Tibial nerve (tissue), 4 donors: ENCODE measurements at places on chromosomes 7 and 10. TPM values are rescaled to one million over a fixed set of nuclear protein-coding genes. Genes with fewer than 3 reads are reported as not detected.

ACTL6B gene
- total RNA-seq: not detected

- no peak for DNase-seq
These were observed 115.5 kb downstream of the INPP5A start for GRCh38 chr10:132652936-132653590.

FAM25G gene
- not detected for total RNA-seq

SLC18A3 gene
- total RNA-seq: not detected

GRCh38 chr10:25026463-25026862 is 10.1 kb downstream of the THNSL1 start:
- DNase-seq: no peak

- DNase-seq: no peak
These were observed 28.9 kb upstream of the INHBA start for GRCh38 chr7:41731493-41732435.

GRCh38 chr7:42156967-42157721 is 79.9 kb downstream of the GLI3 start:
- no peak for DNase-seq

DNA sequence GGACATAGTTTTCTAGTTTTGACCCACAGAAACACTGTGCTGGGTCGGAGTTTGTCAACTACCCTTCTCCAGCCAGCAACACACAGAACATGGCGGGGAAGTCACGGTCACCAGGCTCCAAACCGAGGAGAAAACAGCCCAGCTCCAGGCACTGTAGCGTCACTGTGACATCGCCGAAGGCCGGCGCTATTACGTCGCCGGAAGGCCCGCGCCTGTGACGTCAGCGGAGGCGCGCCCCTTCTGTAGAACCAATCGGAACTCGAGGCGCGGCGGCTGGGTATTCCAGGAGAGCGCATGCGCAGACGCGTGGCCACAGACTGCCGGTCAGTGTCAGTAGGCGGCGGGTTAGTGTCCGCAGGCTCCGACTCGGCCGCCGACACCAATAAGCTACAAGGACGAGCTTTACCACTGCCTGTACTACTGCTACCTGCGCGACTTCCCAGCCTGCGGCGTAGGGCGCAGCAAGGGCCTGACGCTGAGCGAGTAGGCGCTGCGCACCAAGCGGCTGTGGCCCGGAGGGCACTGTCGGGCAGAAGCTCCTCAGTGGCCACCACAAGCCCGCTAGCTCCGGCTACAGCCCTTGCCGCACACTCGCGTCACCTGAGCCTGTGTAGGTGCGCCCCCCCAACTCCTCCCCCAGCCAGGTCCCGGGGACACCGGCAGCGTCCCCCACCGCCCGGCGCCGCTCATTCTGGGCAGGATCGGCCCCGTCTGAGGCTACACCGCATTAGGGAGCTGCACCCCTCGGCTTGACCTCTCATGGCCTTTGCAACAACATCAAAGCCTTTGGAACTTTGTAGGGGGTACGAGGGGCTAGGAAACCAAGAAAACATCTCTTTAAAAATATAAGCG is 35.1 kb upstream of the SRRM3 start:
- peak; percentile 95 for DNase-seq

TET1 gene
- total RNA-seq: 7.5 TPM

DNA sequence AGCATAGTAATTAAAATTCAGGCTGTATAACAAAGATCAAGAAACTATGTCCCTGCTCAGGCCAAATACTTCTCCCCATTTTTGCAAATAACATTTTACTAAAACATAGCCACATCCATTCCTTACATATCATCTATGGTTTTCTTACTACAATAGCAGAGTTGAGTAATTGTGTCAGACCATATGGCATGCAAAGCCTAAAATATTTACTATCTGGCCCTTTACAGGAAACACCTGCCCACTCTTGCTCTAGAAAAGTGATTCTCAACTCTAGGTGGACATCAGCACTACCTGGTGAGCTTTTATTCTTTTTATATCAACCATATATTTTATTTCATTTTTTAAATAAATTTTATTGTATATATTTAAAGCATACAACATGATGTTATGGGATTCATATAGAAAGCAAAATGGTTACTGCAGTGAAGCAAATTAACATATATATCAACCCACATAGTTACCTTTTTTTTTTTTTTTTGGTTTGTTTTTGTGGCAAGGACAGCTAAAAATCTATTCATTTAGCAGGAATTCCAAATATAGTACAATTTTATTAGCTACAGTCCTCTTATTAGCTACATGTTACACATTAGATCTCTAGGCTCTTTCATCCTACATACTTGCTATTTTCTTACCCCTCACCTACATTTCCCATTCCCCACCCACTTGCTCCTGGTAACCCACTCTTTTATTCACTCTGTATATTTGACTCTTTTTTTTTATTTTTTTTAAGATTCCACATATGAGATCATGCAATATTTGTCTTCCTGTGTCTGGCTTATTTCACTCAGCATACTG is 19.6 kb downstream of the ABI1 start:
- DNase-seq: no peak

- DNase-seq: no peak
These were observed 391.4 kb downstream of the PLXDC2 start for GRCh38 chr10:20207653-20208052.

GRCh38 chr7:87091487-87092066 is 32.1 kb upstream of the ELAPOR2 start:
- DNase-seq: no peak

GRCh38 chr10:48945441-48946130 is 5.9 kb upstream of the LRRC18 start:
- DNase-seq: no peak

DNA sequence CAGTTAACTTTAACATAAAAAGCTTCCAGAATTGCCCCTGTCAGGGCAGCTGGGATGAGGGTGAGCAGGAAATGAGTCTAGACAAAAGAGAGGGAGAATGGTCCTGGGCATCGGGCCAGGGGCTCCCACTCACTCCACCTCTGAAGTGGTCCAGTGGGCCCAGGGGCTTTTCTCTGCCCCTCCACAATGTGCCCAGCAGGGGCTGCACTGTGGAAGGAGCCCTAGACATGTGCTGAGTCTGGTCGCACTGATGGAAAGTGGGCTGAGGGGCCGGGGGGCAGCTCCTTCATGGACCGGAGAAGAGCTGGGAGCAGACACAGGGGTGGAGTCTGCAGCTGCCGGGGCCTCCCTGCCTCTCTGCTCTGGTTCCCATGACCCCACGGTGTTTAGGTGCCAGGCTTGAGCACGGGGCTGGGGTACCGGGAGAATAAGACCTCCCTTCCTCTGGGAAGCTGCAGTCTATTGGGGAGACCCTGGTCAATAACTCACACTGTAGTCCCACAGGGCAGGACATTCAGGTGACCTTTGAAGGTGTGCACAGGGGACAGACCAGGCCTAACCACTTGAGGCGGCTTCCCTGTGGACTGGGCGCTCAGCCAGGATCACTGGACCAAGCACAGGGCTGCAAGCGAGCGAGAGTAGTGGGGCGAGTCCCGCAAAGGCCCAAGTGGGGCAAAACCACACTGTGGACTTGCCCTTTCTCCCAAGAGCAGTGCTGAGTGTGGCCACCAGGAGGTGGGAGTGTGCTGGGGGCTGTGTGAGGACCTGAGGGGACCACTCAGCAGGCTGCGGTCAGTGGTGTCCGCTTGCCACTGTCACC is 6.1 kb downstream of the ADCY1 start:
- DNase-seq: no peak

- no peak for DNase-seq
These were observed 89.8 kb downstream of the CAMK1D start for GRCh38 chr10:12438919-12439692.

DNA sequence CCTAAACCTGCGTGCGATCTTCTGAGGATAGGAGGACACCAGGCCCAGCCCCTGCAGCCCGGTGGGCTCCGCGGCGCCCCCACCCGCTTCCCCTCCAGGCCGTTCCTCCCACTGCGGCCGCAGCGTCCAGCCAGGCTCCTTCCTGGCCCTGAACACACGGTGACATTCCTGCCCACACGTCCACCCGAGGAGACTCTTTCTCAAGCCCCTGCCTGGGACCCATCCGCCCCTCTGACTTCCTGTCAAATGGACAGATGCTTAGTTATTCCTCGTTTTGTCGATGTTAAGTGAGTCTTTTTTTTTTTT is 32.4 kb upstream of the RNF32 start:
- DNase-seq: no peak

DNA sequence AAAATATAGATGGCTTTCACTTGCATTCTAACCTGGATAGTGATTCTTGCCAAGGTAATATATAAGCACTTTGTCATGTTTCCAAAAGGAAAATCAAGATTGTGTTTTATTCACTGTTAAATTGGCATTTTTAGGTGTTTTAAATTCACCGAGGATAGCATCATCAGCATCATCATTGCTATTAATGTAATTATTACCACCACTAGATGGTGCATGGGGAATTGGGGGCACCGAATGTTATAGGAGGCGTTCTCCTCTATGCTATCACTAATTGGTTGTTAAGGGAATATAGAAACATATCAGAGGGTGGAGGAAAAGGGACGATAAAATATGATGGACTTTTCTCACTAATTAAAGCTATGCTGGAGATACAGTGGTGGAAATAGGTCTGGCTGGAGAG is 95.5 kb downstream of the CELF2 start:
- DNase-seq: no peak

DNA sequence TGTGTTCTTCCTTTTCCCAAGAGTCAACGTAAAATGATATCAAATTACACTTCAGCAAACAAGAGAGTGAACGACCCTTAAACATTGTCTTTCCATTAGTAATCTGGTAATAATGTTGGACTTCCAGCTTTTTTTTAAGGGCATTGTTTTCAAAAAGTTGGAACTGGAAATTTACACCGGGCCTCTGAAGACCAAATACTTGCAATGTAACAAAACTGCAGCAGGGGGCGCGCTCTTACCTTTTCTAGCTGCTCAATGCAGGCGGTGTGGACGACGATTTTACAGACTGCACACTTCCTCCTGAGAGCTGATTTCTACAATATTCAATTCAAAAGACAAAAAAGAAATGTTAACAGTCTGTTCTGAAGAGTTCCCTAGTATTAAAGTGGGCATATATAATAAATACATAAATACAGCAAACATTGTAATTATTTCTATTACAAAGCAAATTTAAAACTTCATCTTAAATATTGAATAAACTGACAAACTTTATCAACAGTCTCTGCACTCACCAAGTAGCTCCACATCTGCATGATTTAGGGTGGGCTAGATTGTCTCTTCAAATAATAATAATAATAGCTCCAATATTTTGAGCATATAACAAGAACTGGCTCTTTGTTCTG is 190.4 kb downstream of the DGKI start:
- DNase-seq: peak; percentile 85

- DNase-seq: no peak
These were observed 273.1 kb upstream of the KCND2 start for GRCh38 chr7:119999738-120000475.

DNA sequence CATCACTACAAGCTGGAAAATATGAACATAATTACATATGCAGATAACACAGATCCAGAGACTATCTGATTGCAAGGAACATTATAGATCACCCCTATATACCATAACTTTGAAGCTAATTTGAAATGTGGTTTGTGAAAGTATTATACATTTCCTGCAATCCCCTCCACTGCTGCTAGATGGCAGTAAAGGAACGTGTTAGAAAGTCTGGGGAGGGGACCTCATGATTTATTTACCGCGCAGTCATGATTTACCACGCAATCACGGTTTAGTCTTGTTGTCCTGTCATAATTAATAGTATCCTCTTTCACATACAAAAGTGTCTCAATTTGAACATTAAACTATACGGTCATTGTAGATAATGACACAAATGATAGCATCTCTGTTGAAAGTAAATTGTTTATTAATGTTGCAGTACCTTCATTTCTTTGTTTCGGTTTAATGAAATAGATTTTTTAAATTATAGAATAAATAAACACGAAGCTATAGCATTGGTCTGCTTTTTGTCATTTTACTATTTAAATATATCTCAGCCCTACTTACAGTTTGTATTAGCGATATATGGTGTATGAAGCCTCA is 145.3 kb upstream of the PRSS1 start:
- DNase-seq: no peak

GRCh38 chr7:90274161-90274560 is 29.2 kb downstream of the CFAP69 start:
- DNase-seq: no peak

CCNY gene
- 24.3 TPM for total RNA-seq

DNA sequence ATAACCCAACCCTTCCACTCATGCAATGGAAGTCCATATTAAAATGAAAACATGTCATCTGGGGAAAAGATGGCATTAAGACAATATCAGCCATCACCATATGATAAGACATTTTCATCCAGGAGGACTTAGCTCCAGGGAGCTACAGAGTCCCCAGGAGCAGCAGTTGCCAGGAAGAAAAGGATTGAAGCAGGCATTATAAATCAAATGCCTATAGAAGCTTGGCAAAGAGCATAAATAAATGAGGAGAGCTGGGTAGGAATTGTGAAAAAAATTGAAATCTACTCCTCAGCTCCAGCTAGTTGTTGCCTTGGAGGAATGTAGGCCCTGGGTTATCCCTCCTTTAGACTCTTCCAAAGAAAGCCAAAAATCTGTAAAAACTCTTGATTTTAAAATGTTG is 42.5 kb downstream of the FAM13C start:
- DNase-seq: no peak

DNA sequence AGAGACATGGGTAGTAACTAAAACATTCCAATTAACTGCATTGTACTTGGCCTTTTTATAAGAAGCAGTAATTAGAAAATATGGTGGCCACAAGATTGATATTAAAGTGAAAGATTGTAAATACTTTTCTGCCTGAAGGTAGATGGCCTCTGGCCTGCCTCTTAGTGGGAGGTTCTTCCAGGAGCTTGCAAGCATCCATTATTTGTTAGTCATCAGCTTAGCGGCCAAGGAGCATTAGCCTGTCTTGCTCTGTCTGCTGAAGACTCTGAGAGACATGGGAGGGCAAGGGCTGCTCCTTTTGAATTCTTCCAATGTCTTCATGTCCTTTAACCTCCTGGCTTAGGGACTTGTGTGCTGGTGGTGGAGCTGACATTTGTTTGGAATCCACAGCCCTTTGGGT is 80.4 kb downstream of the TCF7L2 start:
- DNase-seq: no peak

GRCh38 chr7:25326501-25327156 is 98.3 kb upstream of the NPVF start:
- no peak for DNase-seq

YKT6 gene
- total RNA-seq: 36.2 TPM

- DNase-seq: no peak
These were observed 330.8 kb downstream of the PTEN start for GRCh38 chr10:88194041-88194887.

H2BK1 gene
- not detected for total RNA-seq

GRCh38 chr10:26528048-26528447 is 89.9 kb downstream of the APBB1IP start:
- DNase-seq: no peak

EPO gene
- total RNA-seq: not detected
